NCI-H2171 (cell line): ENCODE measurements at places on chromosomes 6 and 20.

DNA sequence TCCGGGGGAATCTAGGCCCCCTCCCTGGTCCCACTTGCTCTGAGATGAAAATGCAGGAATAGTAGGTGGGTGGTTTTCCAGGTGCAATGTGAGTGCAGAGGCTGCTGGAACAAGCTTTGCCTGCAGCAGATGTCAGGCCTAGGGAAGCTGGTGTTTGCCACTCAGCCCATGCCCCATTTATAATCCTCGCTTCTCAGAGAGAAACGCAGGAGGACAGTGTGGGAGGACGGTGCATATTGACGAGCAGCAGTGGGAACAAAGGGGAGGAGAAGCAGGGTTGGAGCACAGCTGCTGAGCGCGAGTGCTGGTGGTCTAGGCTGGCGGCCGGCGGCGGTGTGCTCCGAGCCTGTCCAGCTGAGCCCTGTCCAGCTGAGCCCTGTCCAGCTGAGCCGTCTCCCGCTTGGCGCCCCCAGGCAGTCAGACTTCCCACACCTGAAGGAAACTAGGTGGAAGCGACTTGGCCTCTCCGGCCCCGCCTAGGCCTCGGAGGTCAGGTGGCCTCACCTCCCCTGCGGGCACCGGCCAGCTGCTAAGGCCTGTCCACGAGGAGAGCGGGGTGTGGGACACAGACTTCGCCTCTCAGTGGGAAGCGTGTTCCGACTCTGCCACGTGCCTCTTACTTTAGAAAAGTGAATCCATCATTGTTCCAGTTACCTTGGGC lies 49.7 kb upstream of the FRMD1 start:
- DNase-seq: no peak

GRCh38 chr20:19688031-19688806 lies 69.8 kb upstream of the RIN2 start:
- no peak for DNase-seq

GRCh38 chr6:32889533-32889932 lies 35.5 kb downstream of the PSMB9 start:
- no peak for DNase-seq

DNA sequence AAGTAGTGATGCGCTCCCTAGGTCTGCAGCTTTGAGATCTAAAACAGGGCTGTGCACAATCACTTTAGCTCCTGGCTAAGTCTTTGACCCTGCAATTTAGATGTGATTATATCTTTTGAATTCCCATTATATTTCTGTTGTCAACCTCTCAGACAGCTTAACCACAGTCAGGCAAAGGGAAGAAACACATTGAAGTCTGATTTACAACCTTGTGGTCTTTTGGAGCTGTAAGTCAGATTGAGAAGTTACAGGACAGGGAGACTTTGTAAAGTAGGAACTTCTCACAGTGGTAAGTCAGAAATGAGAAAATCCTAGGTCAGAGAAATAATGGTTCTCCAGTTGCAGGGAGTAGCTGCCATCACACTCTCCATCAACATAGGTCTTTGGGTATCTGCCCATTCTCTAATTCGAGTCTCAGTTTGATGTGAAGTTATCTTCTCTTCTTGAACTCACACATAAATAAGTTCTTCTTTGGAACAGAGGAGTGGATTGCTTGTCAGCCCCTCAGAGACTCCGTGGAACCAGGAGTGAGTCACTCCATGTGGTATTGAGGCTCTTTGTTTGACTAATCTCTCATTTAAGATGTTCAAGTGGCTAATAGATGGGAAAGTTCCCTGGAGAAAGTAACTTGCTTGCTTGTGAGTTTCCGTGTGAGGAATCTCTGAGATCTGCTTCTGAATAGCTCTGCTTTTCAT lies 35.0 kb upstream of the SGK1 start:
- DNase-seq: no peak

DNA sequence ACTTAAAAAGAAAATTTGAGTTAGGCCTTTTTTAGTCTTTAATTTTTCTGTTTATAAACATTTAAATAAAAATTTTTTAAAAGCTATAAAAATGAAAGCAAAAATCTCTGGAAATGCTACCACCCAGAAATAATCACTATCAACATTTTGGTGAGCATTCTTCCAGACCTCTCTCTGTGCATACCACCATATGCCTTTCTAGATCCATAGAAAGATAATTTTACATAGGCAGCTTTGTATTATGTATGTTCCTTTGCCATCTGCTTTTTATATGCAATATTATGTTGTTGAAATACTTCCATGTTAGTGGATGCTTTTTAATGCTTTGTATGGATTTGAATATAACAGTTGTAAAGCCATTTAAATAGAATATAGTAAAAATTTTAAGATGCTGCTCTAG lies 496.7 kb upstream of the HTR1E start:
- no peak for DNase-seq

GRCh38 chr6:28553986-28554881 lies 28.6 kb downstream of the GPX5 start:
- DNase-seq: no peak

DNA sequence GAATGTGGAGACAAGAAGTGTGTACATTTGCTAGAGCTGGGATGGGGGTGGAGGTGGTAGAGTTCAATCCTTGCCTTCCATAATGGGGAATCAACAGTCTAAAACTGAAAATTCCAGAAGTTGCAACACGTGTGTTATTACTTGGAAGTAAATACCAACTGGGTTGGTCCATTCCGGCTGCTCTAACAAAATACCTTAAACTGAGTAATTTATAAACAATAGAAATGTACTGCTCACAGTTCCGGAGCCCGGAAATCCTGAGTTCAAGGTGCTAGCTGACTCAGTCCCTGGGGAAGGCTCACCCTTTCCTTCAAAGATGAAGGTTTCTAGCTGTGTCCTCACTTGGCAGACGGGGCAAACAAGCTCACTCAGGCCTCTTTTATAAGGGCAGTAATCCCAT lies 59.0 kb downstream of the RIN2 start:
- no peak for DNase-seq

DNA sequence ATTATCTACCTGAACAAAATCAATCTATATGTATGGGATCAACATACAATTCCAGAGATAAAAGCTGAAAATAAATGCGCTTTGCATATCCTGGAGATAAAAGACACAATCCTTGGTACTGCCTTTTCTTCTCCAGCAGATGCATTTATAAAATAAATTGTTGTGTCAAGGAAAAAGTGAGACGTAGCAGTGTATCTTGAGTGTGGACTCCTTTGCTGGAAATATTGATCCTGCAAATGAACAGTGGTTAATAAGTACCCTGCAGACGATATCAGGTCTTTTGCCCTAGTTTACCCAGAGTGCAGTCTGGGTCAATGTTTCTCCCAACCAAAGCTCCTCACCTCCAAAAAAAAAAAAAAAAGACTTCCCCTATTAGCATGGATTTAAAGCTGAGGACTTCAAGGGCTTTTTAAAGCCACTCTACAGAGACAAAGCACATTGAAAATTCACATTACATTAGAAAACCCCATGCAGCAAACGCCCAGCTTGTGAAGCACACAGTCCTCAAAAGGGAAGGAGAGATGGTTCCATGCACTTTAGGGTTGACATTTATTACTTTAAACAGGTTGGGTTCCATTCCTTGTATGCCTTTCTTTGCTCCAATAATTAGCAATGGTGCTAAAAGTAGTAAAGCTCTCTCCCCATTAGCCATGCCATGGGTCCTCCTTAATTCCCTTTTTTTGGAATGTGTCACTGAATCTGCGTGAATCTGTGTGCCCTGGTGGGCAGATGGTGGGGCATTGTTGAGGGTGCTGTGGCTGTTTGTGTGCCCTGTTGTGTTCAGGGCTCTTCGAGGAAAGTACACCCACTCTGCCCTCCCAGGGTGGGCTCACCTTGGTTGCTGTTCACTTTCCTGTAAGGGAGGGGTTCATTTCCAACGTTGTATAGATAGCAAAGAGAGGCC lies 21.1 kb downstream of the FOXA2 start:
- no peak for DNase-seq

DNA sequence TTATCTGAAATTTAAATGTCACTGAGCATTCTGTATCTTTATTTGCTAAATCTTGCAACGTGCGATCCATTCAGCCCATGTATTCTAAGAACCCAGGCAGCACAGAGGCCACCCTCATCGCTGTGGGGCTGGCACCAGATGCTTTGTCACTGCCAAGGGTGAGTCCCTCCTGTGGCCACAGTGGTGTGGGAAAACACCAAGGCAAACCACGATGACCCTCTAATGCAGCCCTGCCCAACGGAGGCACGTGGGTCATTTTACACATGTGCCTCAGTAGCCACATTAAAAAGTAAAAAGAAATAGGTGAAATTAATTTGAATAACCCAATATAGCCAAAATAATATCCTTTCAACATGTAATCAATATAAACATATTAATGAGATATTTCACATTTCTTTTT lies 221.7 kb downstream of the UNC5CL start:
- DNase-seq: no peak
